Hematopoietic multipotent progenitor cell treated with erythropoietin and hydrocortisone succinate and interleukin-3 and kit ligand, for 17 days (in vitro differentiated cells): ENCODE measurements at places on chromosomes 16 and 17.
A peak's percentile ranks its signal among the peaks of the same experiment; 100 is the strongest.

DNA sequence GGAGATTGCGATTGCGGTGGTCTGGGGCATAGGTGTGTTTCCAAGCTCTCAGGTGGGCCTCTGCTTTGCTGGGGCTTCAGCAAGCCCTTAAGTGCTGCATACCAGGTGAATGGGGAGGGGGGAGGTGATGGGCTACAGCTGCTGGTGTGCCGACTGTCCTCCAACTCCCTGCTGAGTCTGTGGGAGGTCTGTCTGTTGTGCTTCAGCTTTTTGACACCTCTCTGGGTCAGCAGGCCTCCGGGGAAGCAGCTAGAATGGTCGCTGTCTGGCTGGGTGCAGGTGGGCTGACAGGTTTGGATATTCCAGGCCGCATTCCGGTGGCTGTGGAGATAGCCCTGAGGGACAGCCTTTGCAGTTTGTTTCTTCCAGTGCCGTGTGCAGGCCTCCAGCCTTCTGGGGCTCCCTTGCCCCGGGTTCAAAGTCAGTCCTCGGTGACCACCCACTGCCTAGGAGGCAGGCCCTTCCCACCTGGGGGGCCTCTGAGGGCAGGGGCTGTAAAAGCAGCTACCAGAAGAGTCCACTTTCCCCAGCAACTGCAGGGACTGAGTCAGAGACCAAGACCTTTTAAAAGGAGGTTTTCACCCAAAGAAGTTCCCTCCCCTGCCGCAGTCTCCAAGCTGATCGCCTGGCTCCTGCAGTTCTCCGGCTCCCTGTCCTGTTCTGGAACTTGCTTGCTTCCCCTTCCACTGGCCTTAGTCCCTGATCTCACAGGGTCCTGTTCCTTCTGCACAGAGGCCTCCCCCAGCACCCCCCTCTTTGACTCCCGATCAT lies 2.0 kb upstream of the TTYH2 start:
- DNase-seq: no peak

DNA sequence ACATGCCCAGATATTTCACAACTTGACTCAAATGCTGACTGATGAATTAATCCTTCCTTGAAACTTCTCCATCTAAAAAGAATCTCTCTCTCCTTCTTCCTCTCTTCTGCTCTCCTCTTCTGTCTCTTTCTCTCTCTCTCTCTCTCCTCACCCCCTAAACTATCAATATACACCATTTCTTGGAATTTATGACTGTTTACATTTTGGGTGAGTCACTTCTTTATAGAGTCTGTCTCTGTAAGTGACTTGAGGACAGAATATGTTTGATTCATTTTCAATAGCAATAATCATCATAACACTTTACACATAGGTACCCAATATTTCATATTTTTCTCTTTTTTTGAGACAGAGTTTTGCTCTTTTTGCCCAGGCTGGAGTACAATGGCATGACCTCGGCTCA lies 15.3 kb downstream of the OR3A1 start:
- DNase-seq: no peak

GRCh38 chr17:7883781-7884386 lies 4.7 kb upstream of the CHD3 start:
- DNase-seq: no peak

DNA sequence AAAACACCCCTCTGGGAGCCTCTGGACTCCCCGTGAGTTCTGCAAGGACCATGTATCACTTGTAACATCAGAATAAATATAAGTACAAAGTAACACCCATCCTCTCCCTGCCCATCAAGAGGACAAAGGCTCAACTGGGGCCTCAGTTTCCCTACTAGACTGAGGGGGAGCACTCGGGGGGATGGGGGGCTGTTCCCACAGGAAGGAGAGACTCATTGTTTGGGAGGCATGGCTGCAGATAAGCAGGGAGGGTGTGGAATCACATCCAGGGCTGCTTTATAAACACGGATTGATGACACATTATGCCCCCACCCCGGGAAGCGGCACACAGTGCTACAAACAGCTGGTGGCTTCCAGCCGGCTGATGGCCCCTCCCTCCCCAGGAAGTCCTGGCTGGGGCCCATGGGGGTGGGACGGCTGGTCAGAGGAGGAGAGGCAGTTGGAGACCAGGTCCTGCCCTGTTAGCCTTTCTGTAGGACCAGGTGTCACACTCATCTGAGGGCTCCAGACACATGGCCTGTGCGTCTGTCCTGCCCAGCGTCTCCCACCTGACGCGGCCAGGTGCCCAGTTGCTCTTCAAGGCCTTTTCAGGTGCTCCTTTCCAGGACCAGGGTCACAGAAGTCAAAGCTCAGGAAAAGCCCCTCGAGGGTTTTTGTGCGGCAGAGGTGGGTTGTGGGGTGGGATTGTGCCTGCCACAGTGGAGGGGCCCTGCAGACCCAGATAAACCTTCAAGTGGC lies 1.3 kb upstream of the MPG start:
- no peak for DNase-seq

GRCh38 chr17:5419959-5420653 lies at the start of gene RPAIN:
TSS of gene RPAIN (plus strand) at chr17:5420182. CDS start at chr17:5420211, 29 bp downstream.
- peak; percentile 48 for DNase-seq

GRCh38 chr17:77383613-77384608 lies 243.1 kb downstream of the SEC14L1 start:
- DNase-seq: no peak

- no peak for DNase-seq
These were observed 14.7 kb upstream of the TVP23A start for GRCh38 chr16:10833271-10833670.

DNA sequence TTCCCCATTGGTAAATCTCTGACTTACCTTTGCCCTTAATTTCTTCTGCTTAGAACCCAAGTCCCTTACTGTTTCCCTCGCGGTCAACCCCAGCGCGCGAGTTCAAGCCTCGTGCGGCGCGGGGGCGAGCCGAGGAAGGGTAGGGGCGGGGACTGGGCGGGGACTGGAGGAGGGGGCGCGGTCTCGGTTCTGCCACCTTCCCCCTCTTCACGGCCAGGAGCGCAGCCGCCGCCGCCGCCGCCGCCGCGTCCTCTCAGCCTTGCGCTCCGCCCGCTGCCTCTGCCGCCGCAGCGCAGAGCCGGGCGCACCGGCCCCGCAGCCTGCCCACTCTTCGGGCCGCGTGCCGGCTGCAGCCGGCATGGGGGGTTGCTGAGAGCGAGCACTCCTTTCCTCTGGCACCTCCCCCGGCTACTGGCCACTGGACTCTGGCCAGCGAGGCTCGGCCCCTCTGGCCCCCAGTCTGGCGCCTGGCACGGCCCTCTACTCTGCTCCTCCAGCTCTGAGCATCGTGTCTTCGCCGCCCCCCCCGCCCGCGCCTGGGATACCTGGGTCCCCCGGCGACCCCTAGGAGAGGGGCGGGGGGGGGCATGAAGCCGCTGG lies at the start of gene RAPGEFL1:
Gene RAPGEFL1 (plus strand): TSS at position 196 of the 600 bp plus-strand sequence. CDS start 392 bp downstream, at position 588.
- DNase-seq: no peak

DNA sequence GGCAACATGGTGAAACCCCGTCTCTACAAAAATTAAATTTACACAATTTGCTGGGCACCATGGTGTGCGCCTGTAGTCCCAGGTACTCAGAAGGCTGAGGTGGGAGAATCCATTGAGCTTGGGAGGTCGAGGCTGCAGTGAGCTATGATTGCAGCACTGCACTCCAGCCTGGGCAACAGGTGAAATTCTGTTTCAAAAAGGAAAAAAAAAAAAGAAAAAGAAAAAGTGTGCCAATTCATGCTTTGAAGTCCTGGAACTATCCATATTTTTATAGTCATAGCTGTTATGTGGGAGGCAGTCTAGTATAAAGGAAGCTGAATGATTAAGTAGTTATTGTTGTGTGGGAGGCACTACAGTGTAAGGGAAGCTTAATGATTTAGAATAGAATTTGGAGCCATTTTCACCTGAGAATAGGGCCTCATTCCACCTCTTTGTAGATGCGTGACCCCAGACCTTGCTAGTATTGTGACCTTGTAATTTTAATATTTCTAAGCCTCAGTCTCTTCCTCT lies 31.6 kb downstream of the IQCK start:
- no peak for DNase-seq

DNA sequence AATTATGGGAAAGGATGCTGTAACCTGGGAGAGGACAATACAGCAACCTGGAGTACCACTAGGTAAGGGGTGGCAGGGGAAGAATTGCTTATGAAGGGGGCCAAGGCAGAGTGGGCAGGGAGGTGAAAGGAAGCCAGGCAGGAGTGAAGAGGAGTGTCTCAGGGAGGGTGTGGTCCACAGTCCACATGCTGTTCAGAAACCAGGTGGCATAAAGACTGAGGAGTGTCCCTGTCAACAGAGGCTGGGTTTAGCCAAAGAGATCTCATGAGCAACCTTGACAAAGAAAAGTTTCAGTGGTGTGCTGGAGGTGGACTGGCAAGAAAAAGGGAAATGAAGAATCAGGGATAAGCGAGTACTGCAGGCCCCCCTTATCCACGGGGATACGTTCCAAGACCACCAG lies 88.4 kb downstream of the SPACA3 start:
- DNase-seq: no peak

DNA sequence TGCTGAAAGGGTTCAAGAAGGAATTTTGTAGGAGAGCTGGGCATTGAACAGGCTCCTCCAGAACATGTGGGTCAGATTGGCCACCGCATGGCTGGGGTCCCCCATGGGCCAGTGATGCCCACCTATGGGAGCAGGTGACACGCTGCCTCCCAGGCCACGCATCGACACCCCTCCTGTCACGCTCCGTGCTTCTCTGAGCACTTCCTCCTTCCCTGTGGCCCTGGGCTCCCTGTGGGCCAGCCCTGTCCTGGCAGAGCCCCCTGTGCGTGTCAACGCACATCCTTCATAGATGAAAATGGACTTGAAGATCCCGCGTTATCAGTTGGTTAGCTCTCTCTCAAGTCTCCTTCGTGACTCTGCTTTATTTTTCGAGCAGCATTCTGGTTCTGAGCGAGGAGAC lies 160.3 kb downstream of the RPTOR start:
- DNase-seq: no peak

GRCh38 chr16:86193528-86194193 lies 294.7 kb downstream of the IRF8 start:
- no peak for DNase-seq

- no peak for DNase-seq
These were observed at the start of gene DLX3 for GRCh38 chr17:49995055-49995738. TSS of gene DLX3 (minus strand) at chr17:49995224. CDS start at chr17:49994998, 226 bp downstream.

GRCh38 chr16:35525979-35526590 lies 2066.7 kb downstream of the TP53TG3F start:
- DNase-seq: no peak

GRCh38 chr16:31131841-31132271 lies 3.7 kb downstream of the PRSS8 start:
- DNase-seq: no peak

- DNase-seq: no peak
These were observed 655 bp upstream of the NPTX1 start for GRCh38 chr17:80476877-80477646.

DNA sequence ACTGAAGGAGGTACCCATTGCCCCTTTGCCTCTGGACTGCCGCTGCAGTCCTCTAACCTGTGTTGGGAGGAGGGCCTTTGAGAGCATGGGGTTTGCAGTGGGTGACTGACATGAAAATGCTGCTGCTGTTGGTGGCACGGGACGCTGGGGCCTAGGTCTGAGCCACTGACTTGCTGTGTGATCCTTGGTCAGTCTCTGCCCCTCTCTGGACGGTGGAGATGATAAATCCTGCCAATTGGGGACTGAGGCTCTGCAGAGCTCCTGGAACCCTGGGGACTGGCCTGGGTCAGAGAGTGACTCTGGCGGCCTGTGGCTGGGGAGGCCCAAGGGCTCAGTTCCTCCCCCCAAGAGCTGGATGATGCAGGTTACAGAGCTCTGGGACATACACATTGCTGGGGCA lies 6.1 kb upstream of the PYDC1 start:
- DNase-seq: no peak

GRCh38 chr17:28188841-28189263 lies 130.1 kb upstream of the TMEM97 start:
- no peak for DNase-seq

GRCh38 chr16:85992359-85992758 lies 93.4 kb downstream of the IRF8 start:
- DNase-seq: no peak

GRCh38 chr16:87581857-87582215 lies 20.5 kb upstream of the JPH3 start:
- no peak for DNase-seq

GRCh38 chr17:17086585-17086984 lies 44.3 kb downstream of the MPRIP start:
- no peak for DNase-seq

DNA sequence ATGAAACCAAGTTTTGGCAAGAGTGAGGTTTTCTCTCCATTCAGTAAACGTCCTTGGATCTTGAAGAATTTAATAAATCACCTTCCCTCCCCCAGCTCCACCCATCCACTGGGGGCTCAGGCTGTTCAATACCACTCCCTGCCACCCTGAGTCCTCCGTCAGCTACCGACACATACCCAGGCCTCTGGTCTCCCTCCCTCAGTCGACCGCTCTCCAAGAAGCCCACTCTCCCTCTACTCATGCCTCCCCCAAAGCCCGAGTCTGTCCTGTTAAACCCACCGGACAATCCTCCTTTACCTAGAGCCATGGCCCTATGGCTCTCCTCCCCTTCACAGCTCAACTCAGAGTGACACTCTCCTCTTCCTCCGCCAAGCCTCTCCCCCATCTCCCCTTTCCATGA lies 19.7 kb upstream of the SLC4A1 start:
- DNase-seq: peak; percentile 77

DNA sequence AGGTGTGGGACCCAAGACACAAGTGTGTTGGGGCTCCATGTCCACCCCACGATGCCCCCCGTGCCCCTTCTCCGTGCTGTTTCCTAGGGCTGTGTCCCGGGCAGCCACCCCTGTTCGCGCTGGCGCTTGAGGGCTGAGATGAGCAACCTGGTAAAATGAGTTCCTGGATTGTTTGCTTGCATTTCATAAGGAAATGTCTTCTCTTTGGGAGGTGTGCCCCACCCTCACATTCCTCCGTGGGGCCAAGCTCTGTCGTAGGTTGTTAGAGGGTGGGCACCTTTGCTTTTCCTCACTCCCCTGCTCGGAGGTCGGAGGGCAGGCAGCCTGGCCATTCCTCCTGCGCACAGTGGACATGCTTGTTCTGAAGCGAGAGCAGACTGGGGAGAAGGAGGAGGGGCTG lies 171.3 kb upstream of the CHMP6 start:
- DNase-seq: no peak

DNA sequence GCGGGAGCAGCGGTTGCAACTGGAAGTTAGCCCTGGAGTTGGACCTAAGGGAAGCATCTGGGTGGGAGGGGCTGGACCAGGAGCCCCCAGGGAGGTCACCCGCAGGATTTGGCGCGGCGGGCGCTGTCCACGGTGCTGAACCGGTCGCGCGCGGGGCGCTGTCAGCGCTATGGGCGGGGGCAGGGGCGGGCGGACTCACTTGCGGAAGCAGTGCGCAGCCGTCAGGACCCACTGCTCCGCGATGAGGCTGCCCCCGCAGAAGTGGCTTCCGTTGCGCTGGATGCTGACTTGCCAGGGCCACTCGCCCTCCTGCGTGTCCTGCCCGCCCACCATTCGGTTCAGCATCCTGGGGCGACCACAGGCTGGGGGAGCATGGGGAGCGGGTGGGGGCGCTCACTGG lies 4.5 kb downstream of the PRSS27 start:
- DNase-seq: no peak

- no peak for DNase-seq
These were observed 46.6 kb downstream of the PLD6 start for GRCh38 chr17:17159571-17159970.

DNA sequence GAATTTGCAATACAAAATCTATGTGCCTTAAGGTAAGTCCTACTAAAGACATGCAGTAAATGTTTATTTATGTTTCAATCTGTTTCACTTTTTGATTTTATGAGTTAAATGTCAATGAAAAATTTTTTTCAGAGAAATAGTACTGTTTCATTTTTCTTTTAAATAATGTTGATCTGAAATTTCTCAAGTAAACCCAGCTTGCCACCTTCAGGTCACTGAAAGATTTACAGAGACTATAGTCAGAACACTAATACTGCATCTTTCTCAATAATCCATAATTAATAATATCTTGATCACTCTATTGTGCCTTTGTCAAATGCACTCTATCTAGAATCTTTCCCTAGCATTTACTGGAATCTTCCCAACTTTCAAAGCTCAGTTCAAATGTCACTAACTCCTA lies 6.5 kb upstream of the DHX40 start:
- DNase-seq: no peak
